Hematopoietic multipotent progenitor cell treated with erythropoietin and hydrocortisone succinate and interleukin-3 and kit ligand, for 15 days (in vitro differentiated cells): ENCODE measurements at places on chromosomes 6 and 20.

GRCh38 chr6:142804490-142804889, 140.5 kb downstream of the HIVEP2 start:
- no peak for DNase-seq

DNA sequence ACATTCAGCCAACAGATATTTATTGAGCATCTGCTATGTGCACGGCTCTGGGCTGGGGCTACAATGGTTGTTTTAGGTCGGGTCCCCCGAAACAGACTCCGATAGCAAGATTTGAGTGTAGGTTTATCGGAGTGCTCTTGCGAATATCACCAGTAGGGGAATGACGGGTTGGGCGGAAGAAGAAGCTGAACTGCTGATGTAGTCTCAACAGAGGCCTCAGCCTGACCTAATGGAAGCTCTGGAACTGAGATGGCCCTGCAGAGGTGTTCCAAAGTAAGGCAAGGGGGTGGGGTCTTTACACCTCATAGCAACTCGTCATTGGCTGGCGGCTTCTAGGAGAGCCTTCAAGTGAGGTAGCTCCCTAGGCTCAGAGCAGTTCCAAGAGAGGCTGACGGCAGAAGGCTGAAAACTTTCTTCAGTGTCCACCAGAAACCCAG, 1.1 kb downstream of the L3MBTL1 start:
- DNase-seq = no peak

GRCh38 chr6:128655978-128656498, 135.6 kb upstream of the PTPRK start:
- DNase-seq = no peak

DNA sequence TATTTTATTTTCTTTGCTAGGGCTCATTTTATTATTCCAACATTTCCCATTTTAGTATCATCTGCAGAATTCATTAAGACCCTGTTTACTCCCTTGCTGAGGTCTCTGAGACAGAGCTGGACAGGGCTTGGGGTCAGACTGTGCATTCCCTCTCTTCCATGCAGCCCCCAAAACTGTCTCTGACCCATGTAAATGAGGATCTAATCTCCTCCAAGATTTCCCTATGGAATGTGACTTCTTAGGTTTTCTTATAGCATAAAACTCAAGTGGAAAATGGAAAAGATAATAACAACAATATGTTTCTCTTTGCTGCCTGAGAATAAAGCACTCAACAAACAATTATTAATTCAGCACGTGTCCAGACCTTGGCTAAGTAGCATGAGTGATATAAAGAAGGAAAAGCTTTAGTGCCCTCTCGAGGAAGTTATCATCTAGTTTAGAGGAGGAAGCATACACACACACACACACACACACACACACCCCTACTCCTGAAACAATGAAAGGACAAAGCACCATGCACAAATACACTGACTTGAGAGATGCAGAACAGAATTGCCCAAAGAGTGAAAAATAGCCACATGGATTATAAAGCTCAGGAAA, 815.5 kb downstream of the BCKDHB start:
- DNase-seq = no peak

DNA sequence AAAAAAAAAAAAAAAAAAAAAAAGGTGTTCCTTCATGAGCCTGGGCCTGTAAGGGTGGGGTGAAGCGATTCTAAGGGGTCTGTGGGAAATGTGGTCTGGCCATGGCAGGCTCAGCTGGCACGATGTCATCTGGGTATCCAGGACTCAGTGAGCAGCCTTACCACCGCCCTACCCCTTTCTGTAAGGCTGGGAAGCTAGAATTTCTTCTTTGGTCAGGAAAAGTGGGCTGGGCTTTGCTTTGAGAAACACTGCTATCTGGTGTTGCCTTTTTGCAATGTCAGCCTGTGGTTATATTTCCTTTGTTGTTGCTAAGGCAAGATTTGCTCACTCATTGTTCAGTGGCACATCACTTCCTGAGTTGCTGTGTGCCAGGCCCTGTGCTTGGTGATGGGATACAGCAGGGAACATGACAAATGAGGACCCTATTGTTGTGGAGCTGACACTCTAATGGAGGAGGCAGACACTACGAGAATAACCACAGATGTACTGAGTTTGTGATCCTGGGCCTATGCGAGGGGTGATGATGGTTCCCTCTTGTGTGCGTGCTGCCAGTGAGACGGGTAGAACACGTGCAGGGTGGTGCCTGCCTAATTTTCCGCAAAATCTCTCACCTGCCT, 45.9 kb upstream of the ZNFX1 start:
- no peak for DNase-seq
